ENCODE measurements at places on chromosomes 4 and X.

- DNase-seq = no peak
These were observed 124.5 kb upstream of the NOCT start for GRCh38 chr4:138890891-138891570.

GRCh38 chr4:41185614-41186592 lies 28.4 kb downstream of the APBB2 start:
- DNase-seq = no peak

GRCh38 chr4:88706574-88706973 lies 8.9 kb upstream of the NAP1L5 start:
- no peak for DNase-seq

DNA sequence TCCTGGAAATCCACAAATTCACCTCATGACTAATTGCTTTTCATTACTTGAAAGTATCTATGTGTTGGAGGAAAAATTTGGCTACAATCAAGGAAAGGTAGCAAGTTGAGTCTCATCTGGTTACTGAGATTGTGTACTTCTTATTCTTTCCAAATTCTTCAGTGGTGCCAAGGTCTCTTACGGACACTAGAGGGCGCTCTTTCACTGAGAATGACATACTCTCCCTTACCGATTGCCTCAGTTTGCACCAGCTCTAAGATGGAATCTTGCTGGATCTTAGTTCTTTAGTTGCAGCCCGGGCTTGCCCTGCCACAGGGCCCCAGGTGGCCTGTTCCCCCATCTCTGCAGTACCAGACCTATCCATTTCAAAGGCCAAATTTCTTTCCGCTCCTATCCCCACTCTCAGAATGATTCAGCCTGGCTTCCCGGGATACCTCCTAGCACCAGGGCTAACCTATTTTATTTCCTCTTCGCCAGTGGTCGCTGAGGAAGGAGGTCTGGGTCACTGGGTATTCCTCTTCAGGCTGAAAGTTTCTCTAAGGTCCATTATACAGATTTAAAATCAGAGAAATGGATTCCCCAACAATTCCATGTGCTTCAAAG lies 24.6 kb upstream of the GPR50 start:
- no peak for DNase-seq

- DNase-seq = no peak
These were observed 1724.3 kb upstream of the TENM3 start for GRCh38 chr4:180518906-180519305.

- no peak for DNase-seq
These were observed 27.7 kb upstream of the SFRP2 start for GRCh38 chr4:153816542-153816941.

DNA sequence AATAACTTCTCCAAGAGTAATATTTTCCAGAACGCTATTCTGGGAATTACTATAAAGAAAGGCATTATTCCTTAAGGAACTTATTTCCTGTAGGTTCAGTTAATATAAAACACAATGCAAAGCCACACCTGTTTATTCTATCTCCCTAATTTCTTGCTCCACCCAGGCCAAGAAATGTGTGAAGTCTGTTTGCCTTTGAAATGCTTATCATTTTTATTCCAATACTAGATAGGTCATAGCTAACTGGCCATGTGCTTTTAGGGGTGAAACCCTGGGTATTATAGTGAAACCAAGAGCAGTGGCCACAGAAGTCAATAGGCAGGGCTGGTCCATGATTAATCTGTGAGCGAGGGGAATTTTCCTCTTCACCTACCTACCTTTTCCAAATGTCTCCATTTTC lies 14.8 kb downstream of the CXCL3 start:
- no peak for DNase-seq

- no peak for DNase-seq
These were observed 151.3 kb downstream of the RTL9 start for GRCh38 chrX:110509755-110510532.

DNA sequence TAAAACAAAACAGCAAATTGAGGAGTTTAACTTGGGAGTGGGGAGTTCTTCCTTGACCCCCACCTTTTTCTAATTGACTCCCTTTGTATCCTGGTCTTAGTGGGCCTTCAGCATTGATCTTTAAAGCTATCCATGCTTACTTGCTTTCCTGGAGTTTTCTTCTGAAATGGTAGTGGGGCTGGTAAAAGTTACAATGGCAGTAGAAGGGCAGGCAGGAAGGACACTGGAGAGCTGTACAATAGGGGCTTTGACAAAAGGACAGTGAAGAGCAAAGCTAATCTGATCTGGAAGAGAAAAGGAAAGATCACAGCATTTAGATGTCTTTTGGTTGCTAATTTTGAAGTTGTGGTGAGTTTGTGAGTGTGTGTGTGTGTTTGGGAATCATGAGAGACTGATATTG lies 111.5 kb downstream of the MID1 start:
- DNase-seq = no peak

- no peak for DNase-seq
These were observed 220.4 kb upstream of the AGTR2 start for GRCh38 chrX:115949900-115950822.

DNA sequence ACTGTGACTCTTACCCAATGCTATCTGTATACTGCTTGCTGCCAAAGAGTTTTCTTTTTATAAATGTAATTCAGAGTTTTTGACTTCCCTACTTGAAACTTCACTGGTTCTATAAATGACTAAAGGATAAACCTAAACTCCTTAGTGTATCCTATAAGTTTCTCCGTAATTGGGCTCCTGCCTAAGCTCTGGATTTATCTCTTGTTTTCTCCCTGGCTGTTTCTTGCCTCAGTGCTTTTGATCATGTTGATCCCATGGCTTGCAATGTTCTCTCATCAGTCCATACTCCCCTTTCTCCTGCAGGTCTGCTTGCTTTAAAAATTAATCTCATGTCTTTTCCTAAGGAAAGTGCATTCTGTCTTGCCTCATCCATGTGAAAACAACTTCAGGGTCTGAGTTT lies 1543.1 kb upstream of the IGFBP7 start:
- DNase-seq = no peak

DNA sequence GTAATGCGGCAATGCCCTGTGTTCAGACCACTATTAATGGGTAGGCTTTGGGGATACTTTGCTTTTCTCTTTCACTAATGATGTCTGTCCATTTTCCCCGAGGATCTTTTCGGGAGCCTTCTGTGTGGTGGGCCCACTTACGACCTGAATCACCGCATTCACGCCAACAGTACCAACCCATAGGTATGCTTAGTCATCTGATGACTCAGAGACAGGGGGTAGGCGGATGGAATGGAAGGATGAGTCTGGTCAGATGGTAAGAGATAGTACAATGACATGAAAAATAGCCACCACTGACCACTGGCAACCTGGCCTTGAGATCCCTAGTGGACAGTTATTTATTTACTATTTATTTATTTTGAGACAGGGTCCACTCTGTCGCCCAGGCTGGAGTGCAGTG lies 76.0 kb upstream of the DHRSX start:
- no peak for DNase-seq

GRCh38 chr4:48554606-48555005 lies 64.6 kb downstream of the ZAR1 start:
- DNase-seq = no peak

GRCh38 chrX:148229801-148230303 lies 248.7 kb downstream of the FMR1NB start:
- DNase-seq = no peak
